ENCODE measurements at places on chromosomes 4 and X.

- no peak for DNase-seq
These were observed 297.5 kb downstream of the ARHGAP24 start for GRCh38 chr4:85772470-85772869.

DNA sequence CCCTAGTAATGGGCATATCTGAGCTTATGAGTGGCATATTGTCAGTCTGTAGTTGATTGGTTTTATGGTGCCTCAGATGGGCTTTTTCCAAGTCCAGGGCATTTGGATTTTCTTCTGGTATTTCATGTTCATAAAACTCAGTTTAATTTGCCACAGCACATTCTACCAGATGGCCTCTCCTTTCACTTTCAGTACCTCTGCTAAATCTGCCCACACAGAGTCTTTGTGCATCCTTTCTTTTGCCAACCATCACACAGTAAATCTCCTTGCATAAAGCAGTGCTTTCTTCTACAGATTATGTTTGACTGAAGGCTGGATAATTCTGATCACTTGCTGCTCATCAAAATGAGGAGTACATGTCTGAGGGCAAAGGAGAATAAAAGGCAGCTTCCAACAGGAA, 98.2 kb downstream of the HS6ST2 start:
- DNase-seq: no peak

DNA sequence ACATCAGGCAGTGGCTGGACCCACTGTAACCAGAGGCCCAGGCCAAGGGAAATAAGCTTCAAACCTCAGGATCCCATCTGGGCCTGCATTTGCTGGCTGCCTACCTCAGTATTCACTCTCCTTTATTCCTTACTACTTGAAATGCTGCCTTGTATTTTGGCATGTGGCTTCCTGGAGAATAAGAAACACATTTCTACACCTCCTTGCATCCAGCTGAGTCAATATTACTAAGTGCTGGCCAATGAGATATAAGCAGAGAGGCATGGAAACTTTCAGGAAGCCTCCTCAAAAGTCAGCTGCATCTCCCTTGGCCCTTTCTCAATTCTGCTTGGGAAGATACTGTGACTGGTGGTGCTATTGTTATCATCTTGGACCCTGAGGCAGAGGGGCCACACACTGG, 59.8 kb upstream of the RELL1 start:
- no peak for DNase-seq

DNA sequence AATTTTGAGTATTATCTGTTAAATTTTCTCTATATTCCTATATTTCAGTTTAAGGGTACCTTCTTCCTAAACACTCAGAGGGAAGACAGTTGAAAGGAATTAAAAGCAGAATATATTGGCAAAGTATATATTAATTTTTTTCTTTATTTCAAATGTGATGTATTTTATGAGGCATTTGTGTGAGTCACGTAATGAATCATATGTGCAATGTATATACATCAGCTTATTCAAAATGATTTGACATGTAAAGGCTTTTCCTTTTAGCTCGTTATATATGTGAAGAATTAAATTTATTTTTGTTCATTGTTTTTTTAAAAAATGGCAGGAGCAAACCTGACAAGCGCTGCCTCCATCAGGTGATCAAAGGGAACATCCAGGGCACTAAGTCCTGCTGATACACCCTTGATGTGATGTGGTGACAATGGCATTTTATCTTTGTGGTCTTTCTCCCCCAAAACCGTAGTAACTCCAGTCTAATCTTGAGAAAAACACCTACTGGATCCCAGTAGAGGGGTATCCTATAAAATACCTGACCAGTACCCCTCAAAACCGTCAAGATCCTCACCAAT, 8.9 kb downstream of the WWC2 start:
- DNase-seq: no peak

GRCh38 chr4:2526559-2526958, 9.9 kb upstream of the FAM193A start:
- DNase-seq: no peak

GRCh38 chr4:7281691-7282665, 89.6 kb downstream of the SORCS2 start:
- no peak for DNase-seq

- no peak for DNase-seq
These were observed 6.3 kb downstream of the CA5B start for GRCh38 chrX:15744181-15744867.

DNA sequence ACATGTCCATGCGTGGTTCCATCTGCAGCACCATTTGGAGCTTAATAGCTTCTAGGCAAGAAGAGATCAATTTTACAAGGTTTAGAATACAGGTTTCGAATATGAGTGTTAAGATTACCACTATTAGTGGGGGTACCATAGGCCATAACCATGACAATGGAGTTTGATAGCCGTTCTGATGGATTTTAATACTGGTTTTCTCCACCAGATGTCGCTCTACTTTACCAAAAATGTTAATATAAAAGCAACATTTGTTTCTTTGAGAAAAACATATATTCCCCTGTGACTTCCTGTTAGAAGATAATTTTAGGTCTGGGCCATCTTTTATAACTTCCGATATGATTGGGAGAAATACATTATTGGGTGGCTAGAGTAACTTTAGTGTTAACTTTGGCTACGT, 499.7 kb upstream of the POU3F4 start:
- DNase-seq: no peak

GRCh38 chrX:64843224-64843623, 133.0 kb downstream of the ZC4H2 start:
- DNase-seq: no peak

DNA sequence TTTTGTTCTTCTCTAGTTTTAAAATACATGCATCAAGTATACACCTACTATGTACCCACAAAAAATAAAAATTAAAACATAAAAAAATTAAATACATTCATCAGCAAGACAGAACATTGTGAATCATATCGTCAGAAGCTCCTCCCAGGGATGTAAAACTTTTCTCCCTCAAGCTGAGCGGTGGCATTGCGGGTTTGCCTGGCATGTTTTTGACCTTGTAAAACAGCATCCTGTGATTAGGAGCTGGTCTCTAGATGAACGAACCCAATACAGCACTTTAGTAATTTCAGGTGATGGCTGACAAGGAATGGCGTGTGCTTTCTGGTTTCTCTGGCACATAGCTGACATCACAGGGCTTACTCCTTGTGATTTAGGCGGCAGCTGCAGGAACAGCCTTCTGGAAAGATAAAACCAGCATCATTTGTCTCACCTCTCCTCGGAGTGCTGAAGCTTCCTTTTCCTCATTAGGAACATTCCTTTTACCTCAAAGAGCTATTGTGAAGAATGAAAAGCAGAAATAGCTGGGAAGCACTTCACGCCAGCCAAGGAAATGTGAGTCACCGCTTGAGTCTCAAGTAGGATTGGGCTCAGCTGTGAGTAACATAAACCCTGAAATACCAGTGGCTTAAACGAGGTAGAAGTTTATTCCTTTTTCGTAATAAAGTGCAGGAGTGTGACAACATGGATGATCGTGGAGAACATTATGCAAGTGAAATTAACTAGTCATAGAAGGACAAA, 44.3 kb downstream of the NYX start:
- DNase-seq: no peak

DNA sequence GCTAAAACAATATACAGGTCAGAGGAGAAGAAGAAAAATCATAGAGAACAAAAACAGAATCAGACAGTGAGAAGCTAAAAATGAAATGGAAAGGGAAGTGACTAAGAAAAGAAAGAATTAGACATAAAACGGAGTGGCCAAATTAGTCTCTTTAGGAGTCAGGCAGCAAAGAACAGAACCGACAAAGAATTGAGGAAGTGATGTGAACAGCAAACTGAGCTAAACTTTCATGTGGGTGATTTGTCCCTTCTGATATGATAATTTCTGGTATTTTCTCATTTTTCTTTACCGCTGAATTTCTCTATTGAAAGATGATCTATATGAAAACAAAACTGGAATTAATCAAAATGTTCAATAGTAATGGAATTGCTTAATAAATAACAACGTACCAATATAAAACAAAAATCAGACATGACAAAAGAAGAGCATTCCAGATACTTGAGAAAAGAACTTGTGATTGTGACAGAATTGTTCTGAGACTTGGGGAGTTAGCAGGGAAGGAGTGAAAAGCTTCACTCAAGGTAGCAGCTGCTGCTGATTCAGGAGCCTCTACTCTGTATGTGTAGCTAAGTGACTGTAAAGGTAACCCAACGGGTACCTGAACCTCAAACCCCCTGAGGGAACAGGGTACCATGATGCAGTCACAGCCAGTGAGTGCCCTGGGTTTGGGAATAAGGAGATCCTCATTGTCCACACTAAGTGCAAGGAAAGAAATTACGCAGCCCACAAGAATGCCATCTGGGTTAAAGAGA, 8.8 kb downstream of the TAPT1 start:
- DNase-seq: no peak

GRCh38 chrX:101071582-101071981, 7.1 kb upstream of the TMEM35A start:
- no peak for DNase-seq

DNA sequence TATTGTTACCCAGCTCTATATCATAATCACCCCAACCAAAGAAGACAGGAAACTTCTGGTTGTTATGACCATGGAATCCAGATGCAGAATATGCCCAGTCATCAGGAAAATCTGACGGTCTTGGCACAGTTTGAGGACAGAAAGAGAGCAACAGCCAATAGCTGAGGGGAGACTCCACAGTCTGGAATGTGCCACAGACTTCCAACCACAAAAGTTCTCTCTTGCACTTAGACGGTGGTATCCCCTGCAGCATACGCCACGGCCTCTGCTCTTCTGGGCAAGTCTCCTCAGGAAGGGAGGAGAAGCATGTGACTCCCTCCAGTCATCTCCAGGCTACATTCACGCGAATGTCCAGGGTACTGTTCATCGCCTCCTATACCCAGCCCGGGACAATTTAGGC, 18.4 kb downstream of the ZNF827 start:
- no peak for DNase-seq

- no peak for DNase-seq
These were observed 13.1 kb downstream of the NLRP2B start for GRCh38 chrX:57667010-57667409.

GRCh38 chr4:112485930-112486329, 30.1 kb downstream of the NEUROG2 start:
- DNase-seq: no peak

DNA sequence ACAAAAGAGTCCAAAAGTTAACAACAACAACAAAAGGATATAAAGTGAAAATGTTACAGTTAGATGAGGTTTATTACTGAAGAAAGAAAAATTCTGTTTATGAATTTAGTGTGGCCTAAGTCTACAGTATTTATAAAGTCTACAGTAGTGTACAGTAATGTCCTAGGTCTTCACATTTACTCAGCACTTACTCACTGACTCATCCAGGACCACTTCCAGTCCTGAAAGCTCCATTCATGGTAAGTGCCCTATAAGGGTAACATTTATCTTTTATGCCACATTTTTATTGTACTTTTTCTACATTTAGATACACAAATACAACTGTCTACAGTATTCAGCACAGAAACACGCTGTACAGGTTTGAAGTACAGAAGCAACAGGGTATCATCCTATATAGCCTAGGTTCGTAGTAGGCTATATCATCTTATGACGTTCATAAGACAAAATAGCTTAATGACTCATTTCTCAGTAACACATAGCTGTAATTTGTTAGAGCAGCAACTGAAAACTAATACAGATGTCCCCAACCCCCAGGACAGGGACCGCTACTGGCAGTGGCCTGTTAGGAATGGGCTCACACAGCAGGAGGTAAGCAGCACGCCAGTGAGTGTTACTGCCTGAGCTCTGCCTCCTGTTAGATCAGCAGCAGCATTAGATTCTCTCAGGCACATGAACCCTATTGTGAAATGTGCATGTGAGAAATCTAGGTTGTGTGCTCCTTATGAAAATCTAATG, 61.3 kb downstream of the CENPC start:
- no peak for DNase-seq

DNA sequence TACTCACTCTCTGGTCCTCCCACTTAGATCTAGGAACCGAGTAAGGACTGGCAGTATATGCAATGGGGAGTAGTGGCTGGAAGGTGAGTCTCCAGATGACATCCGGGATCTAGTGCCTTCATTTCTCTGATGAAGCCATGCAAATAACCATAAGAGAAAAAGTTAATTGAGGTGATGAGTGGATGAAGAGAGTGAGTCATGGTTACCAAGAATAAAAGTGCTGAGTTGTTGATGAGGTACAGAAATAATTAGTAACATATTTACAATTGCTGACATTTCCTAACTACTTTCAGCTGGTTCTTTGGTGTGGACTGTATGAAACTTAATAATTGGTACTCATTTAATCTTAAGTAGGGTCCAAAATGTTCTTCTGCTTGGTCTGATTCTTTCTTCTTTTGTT, 146.7 kb upstream of the PITX2 start:
- no peak for DNase-seq

DNA sequence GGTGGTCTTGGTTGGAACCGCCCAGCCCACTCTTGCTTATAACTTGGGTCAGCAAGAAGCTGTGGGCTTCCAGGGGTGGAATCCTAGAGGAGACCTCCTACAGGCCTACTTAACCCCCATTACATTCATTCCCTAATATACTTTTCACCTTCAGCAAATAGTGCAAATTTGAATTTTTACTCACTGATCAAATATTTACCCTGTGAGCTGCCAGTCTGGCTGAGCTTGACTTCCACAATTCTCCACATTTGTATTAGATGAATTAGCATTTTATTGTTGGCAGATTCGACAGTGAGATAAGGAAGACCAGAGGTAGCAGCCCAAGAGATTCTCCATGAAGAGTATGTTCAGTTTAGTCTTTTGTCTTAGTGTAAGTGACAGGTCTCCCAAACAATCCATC, 199.6 kb downstream of the BCOR start:
- no peak for DNase-seq

DNA sequence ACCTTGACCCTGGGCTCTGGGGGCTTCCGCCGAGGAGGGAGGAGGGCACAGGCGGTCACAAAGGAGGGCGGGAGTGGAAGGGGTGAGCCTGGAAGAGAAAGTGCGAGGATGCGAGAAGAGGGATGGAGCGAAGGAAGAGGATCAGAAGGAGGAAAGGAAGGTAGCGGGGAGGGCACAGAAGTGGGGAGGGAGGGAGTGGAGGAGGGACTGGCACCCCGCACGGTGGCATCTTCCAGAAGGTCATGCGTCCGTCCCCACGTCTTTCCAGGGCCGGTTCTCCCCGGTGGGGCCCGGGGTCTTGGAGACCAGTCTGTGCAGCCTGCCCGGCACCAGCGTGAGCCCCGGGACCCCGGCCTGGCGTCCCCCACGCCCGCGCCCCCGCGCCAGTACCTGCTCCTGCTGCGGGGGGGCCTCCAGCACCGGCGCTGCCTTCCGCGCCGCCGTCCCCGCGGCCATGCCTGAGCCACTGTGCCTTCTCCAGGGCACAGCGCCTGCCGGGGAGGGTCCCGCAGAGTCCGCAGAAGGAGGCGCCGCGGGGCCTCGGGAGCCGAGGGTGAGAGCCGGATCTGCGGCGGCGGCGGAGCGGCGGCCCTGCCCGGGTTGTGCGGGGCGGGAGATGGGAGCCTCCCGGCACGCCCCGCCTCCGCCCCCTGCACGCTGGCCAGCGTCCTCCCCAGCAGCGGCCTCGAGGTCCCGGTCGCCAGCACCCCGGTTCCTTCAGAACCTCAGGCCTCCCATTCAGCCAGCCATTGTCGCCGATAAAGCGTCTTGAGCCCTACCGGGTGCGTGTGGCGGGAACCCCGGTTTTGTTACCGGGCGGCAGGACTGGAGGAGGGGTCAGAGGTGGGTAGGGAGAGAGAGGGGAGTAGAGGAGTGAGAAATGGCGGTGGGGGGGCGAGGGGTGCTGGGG, at the start of gene RNF175:
TSS of gene RNF175 (minus strand) at position 618 of the 910 bp plus-strand sequence. CDS start at position 456, 162 bp downstream.
- no peak for DNase-seq

- no peak for DNase-seq
These were observed 1017.6 kb upstream of the HS3ST1 start for GRCh38 chr4:12446256-12446655.

Measured in activated CD4-positive, alpha-beta T cell treated with anti-CD3 and anti-CD28 coated beads, Interleukin-2, amount 10 ng/mL, durations not matched to agents 7 days and 5 days (primary cell).